ENCODE measurements at places on chromosomes 7 and 10.

- peak; percentile 85 for DNase-seq
Measured at GRCh38 chr10:110533149-110533548, 34.3 kb upstream of the SMC3 start.

- DNase-seq: no peak
Measured at GRCh38 chr10:63204667-63205391, 71.7 kb downstream of the NRBF2 start.

DNA sequence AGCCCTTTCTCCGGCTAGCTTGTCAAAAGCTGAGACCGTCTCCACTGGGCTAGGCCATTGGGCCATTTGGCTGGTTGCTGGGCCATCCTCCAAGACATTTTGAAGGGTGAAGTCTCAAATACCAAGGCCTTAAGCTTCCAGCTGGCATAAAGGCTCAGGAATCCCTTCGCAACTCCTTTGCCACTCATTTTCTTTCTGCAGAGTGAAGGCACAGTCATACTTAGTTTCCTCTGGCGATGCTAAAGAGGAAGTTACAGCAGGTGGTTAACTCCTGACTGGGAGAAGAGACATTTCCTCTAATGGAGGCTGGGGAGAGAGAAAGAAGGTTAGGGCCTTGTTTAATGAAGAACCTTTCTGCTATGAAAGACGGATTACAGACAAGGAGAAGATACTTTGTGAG, 4.8 kb upstream of the REPIN1 start:
- DNase-seq: peak; percentile 76

DNA sequence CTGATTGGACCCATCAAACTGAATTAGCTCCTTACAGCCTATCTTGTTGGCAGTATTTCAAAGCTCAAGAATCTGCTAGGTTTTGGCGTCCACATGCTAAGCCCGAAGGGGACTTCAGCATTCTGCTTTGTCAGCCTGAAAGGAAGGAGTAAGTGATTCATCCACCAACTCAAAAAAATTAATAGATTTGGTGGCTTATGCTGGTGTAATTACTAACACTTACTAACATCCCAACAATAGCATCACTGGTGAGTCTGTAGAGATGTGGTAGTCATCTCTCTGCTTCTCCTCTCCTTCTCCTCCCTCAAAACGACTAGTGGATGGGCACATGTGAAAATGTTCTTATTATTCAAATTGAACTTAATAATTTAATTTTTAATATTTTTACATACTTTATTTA, 53.8 kb upstream of the EGR2 start:
- DNase-seq: no peak

DNA sequence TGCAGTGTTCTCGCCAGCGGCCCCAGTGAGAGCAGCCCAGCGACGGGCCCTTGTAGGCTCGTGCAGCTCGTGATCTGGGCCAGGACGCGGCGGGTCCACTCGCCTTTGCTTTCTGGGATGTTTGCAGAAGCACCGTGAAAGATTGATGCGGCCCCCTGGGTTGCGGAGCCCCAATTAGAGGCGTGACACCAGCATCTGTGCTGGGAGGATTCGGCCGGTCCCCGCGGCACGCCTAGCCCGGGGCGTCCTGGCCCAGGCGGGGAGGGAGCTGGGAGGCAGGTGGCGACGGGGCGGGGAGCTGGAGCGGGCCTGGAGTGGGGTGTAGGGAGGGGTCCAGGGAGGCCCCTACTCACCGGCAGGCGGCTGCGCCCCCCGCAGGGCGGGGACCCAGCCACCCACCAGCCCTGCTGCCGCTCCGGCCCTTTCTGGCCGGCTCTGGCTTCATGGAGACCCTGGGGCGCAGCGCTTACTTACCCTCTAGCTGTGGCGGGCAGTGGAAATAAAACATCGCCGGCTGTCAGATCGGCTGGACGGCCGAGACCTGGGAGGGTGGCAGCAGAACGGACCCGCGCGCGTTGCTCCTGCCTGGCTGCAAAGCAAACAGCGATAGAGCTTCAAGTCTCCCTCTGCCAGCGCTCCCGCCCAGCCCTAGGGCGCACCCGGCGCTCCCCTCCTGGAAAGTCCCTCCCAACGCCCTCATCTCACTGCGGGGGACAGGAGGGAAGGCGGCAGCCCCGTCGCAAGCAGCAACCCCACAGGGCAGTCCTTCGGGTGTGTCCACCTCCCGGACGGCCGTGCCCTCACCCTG, 752 bp downstream of the DRGX start:
- DNase-seq: peak; percentile 15

GRCh38 chr10:58462863-58463507, 49.7 kb upstream of the BICC1 start:
- no peak for DNase-seq

GRCh38 chr7:132455378-132455777, 120.9 kb downstream of the PLXNA4 start:
- no peak for DNase-seq

DNA sequence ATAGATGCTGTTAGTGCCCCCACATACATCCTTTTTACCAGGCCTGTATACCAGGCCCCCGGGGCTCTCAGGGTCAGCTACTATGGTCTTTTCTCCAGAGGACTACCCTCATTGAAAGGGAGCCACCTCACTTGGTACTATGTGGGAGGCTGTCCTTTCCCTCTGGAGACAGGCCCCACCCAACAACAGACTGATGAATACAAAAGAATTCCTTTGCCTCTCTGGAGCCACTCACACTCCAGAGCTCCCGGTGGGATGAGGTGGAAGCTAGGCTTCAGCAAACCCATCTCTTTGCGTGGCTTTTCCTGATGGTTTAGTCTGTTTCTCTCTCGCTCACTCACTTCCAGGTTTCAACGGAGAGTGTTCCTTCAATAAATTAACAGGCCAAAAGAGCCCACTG, 30.3 kb downstream of the ANKMY2 start:
- no peak for DNase-seq

GRCh38 chr7:34342387-34342786, 315.6 kb upstream of the NPSR1 start:
- DNase-seq: no peak

DNA sequence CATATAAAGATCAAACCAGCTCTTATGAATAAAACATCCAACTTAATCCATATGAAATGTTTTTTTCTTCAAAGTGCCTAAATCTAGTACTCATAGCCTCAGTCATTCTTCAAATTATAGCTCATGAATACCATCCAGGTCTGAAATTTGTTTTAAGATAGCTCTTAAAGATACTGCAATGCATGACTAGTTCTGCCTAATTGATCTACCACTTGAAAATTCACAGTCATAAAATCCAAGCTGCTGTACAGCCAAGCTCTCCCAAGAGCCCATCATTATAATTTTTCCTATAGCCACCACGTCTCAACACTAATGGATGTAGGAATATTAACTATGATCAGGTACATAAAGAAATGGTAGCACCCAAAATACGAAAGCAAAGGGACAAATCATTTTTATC, 87.9 kb upstream of the RNF148 start:
- no peak for DNase-seq

- DNase-seq: no peak
Measured at GRCh38 chr10:69375307-69376151, 41.2 kb downstream of the TACR2 start.

- DNase-seq: peak; percentile 52
Measured at GRCh38 chr10:9825491-9826018, 1192.1 kb upstream of the CELF2 start.

- no peak for DNase-seq
Measured at GRCh38 chr10:61257956-61258496, 195.2 kb downstream of the TMEM26 start.

DNA sequence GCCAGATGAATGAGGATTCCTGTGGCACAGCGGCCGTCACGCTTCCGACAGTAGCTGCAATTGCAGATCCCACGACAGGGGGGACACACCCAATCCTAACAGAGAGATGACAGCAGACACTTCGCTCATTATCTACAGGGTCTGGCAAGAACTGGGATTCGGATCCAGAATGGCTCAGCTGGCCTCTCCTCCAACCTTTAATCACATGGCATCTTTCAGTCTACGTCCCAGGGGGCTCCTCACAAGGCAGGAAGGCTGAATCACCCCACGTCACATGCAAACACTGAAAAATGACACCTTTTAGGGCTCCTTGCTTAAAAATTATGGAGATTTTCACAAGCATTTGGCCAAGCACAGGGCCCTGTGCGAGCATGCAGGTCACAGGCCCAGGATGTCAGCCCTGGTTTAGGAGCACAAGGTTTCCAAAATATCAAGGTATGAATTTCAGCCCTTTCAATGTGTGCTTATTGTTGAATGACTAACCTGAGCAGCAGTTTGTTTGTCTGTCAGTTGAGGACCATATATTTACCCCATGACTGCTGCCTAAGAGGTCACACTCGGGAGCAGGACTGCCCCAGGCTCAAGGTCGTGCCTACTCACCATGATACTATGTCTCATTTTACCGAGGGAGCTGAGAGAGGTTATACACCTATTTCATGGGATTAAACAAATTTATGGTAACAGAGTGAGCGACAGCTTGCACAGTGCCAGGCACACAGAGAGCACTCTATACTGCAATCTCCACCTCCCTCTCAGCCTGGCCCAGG, 42.5 kb downstream of the CDCA7L start:
- DNase-seq: no peak

DNA sequence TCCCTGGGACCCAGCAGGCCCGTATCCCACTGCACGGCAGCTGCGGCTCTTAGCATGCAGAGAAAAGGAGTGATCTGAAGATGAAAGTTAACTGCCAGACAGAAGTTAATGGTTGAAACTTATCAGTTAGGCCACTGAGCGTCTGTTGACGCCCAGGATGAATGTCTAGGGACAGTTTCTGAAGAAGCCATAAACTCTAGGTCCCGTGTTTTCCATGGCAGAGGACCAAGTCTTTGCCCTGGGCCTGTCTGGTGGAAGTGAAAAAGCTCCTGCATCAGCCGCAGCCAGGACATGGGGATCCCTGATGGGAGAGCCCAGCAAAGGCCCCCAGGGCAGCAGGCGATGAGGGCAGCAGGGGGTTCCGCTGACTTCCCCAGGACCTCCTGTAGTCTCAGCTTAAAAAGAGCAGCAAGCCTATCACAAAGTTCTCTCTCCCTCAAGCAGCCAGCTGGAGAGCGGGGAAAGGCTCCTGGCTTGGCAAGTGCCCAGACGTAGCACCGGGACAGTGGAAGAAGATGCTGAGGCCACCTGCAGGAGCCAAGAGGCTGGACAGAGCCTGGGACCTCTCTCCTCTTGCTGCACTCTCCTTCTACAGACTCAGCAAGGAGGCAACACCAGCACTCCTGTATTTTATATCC, 79.6 kb downstream of the TNS3 start:
- DNase-seq: no peak

- DNase-seq: no peak
Measured at GRCh38 chr7:12866207-12866606, 178.8 kb downstream of the ARL4A start.

DNA sequence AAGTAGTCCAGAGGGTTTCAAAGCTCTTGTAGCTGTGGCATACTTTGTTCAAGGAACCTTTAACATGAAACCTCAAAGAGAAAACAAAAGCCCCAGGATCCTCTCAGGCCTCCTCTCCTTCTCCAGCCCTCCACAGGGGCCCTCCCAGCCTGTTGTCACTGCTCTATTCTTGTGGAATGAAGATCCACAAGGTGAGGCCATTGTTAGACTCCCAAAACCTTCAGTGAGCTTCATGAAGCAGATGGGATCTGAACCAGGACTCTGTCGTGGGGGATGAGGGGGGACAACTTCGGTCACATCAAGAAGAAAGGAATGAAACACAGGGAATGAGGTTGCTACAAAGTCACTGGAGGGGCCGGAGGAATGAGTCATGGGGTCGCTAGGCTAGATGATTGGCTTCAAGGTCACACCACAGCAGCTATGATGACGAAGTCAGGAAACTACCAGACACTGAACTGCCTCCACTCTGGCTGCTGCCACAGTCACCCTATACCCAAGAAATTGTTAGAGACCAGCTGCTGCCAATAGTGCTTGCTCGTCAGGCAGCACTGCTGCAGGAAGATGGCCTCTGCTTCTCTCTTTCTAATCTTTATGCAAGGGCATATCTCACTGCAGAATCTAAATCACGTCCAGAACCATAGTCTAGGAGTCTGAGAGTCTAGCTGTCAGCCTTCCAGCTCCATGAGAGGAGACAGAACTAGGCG, 208.8 kb downstream of the HIBADH start:
- no peak for DNase-seq

- DNase-seq: no peak
Measured at GRCh38 chr7:2575733-2576340, 17.1 kb downstream of the IQCE start.

DNA sequence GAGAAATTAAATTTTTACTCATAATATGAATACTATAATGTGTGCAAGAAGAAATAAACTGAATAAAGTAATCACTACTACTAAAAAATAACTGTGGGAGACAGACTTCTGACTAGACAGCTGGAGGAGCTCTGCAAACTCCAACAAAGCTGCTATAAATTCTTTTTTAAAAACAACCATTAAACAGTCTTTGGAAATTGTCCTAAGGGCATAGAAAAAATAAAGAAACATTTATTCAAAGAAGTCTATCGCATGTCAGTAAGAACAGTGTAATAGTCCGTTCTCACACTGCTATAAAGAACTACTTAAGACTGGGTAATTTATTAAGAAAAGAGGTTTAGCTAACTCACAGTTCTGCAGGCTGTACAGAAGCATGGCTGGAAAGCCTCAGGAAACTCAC, 56.0 kb downstream of the ZPBP start:
- no peak for DNase-seq

GRCh38 chr7:152465119-152465387, 29.2 kb upstream of the KMT2C start:
- no peak for DNase-seq

DNA sequence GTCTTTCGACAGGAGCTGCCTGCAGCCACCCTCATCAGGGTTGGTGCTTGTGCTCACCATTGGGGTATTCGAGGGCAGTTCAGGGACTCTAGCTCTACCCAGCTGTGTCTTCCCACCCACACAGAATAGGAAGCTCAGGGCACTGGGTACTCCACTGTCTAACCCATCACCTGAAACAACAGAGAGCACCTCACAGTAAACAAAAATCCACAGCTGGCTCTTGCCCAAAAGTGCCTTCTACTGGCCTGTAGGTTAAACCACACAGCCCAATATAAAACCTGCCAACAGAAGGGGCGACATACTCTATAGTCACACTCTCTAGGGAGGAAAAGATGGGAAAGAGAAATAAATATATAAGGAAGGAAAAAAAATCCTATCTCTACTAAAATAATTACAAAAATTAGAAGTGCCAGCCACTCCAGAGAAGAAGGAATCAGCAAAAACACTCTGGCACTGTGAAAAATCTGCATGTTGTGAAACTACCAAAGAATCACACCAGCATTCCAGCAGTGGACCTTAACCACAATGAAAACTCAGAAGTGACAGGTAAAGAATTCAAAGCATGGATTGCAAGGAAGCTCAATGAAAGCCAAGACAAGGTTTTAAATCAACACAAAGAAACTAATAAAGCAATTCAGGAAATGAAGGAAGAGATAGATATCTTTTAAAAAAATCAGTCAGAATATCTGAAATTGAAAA, 110.0 kb downstream of the HGF start:
- DNase-seq: no peak

DNA sequence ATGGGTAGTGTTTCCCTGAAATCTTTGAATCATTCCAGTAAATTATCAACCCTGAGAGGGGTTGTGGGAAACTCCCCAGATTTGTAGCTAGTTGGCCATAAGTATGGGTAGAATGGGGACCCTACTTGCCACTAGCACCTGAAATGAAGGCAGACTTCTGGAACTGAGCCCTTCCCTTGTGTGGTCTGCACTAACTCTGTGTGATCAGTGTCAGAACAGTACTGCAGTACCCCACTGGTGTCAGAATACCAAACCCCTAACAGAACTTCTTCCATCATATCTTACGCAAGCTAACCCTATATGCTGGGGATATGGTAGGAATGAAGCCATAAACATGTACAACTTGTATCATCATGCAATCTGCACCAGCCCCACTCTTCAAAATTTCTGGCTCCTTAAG, 50.8 kb downstream of the ABI1 start:
- no peak for DNase-seq

- no peak for DNase-seq
Measured at GRCh38 chr10:75828413-75828812, 397.0 kb downstream of the LRMDA start.

- no peak for DNase-seq
Measured at GRCh38 chr7:18445483-18445882, 50.1 kb upstream of the HDAC9 start.

All from suppressor macrophage (primary cell).